Upper lobe of left lung (tissue), 6 donors: ENCODE measurements at places on chromosomes 3 and 15. TPM values are rescaled to one million over a fixed set of nuclear protein-coding genes. Genes with fewer than 3 reads are reported as not detected.

DNA sequence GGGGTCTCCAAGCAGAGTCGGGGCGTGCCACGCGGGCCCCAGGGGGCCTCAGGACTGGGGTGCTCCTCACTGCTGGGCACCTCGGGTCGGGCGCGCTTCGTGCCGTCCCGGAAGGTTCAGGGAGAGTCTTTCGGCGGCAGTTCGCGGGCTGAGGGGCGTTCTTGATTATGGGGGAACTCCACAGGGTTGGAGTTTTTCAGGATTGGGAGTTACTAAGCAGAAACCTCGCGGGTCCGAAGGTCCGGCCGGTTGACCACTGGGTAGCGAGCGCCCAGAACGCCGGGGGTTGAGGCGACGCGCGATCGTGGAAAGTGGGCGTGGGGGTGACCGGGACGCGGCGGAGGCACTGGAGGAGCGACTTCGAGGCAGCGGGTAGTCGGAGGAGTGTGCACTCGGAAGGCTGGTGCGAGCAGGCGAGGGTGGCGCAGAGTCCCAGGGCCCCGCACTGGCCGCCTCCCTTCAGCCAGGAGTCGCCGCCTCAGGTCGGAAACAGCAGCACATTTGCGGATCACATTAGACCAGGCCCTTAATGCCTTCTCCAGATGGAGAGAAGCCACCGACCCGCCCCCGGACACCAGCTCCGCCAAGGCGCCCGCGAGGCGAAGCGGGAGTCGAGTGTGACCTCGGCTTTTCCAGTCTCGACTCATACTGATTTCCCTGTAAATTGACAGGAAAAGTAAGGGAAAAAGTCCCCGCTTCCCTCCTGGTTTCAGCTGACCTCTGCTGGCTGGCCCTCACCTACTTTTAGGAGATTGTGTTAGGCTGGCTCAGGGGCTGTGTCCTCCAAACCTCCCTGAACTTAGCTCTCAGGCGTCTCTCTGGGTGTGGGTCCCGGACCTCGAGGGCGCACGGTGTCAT, 685 bp downstream of the ADAMTSL3 start:
- no peaks in the 10 kb centered on the region for H3K27me3 ChIP-seq
- DNase-seq: no peak
- H3K27ac ChIP-seq: peak overlapping the region; percentile 54
- H3K4me1 ChIP-seq: peaks cover 18% of the 10 kb centered on the region
- H3K36me3 ChIP-seq: no peaks in the 10 kb centered on the region

DNA sequence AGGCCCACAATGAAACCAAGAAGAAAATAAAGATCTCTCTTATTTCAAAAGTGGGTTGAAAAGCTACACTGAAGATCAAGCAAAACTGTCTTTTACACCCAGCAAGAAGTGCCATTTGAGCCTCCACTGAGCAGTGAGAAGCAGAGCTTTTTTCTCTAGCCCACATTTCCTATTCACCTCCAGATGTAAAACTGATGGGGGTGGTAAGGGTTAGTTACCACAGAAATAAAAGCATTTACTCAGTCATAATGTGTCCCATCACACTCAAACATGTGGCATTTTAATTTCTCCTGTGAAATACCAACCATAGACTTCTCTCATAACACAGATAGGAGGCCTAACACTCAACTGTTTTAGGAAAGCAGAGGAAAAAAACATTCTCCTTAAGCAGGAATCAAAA, 21.0 kb downstream of the IFT57 start:
- no peak for DNase-seq
- H3K27ac ChIP-seq: no peak overlapping the region
- no peaks in the 10 kb centered on the region for H3K36me3 ChIP-seq
- no peaks in the 10 kb centered on the region for H3K27me3 ChIP-seq

The PYGO1 gene
- 7.7 TPM for total RNA-seq

The ISLR gene
- total RNA-seq: 11.5 TPM

GRCh38 chr3:100098784-100099070, 15.6 kb downstream of the FILIP1L start:
- DNase-seq: no peak
- H3K27ac ChIP-seq: peak overlapping the region; percentile 43
- H3K4me1 ChIP-seq: peaks cover 38% of the 10 kb centered on the region
- no peaks in the 10 kb centered on the region for H3K27me3 ChIP-seq
- no peak overlapping the region for H3K4me3 ChIP-seq

GRCh38 chr15:71779073-71779797, 31.1 kb upstream of the NR2E3 start:
- peaks cover 7% of the 10 kb centered on the region for H3K4me1 ChIP-seq
- no peak for DNase-seq
- no peaks in the 10 kb centered on the region for H3K36me3 ChIP-seq
- no peak overlapping the region for H3K27ac ChIP-seq

GRCh38 chr3:190369668-190370295, 18.2 kb upstream of the CLDN16 start:
- H3K36me3 ChIP-seq: no peaks in the 10 kb centered on the region
- H3K4me3 ChIP-seq: no peak overlapping the region
- H3K27ac ChIP-seq: no peak overlapping the region
- no peaks in the 10 kb centered on the region for H3K4me1 ChIP-seq
- DNase-seq: no peak
- H3K27me3 ChIP-seq: no peaks in the 10 kb centered on the region

- no peaks in the 10 kb centered on the region for H3K4me1 ChIP-seq
- no peak overlapping the region for H3K4me3 ChIP-seq
- no peaks in the 10 kb centered on the region for H3K27me3 ChIP-seq
- H3K27ac ChIP-seq: no peak overlapping the region
- no peak for DNase-seq
Measured at GRCh38 chr15:38224486-38224885, 28.1 kb upstream of the SPRED1 start.

GRCh38 chr3:12321015-12321414, 32.1 kb downstream of the PPARG start:
- H3K27me3 ChIP-seq: no peaks in the 10 kb centered on the region
- H3K4me3 ChIP-seq: no peak overlapping the region
- H3K27ac ChIP-seq: no peak overlapping the region
- no peaks in the 10 kb centered on the region for H3K36me3 ChIP-seq
- no peaks in the 10 kb centered on the region for H3K4me1 ChIP-seq
- no peak for DNase-seq

The CFAP100 gene
- total RNA-seq: 32.5 TPM

GRCh38 chr3:47715928-47716327, 65.8 kb downstream of the SMARCC1 start:
- peaks cover 35% of the 10 kb centered on the region for H3K36me3 ChIP-seq
- no peak overlapping the region for H3K27ac ChIP-seq
- no peak for DNase-seq
- no peak overlapping the region for H3K4me3 ChIP-seq
- H3K27me3 ChIP-seq: no peaks in the 10 kb centered on the region

The PLIN1 gene
- 3.1 TPM for total RNA-seq

DNA sequence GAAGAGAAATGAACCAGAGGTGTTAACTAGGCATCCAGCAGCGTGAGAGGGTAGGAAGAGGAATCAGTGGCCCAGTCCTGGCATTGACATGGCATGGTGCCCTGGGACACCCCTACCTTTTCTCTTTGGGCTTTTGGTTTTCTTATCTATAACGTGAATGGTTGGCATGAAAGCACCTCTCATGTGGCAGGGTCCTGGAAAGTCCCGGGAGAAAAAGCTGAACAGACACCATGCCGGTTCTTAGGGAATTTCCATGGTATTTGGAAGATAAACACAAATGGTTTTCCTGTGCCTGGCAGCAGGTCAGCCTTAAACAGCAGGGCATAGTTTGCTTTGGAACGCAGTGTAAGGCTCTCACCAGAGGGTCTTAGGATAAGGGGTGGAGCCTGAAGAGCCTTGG, 15.4 kb downstream of the ARNT2 start:
- no peak overlapping the region for H3K4me3 ChIP-seq
- no peak for DNase-seq
- H3K27me3 ChIP-seq: no peaks in the 10 kb centered on the region
- no peaks in the 10 kb centered on the region for H3K36me3 ChIP-seq
- peaks cover 10% of the 10 kb centered on the region for H3K4me1 ChIP-seq

The ECE2 gene
- total RNA-seq: not detected

DNA sequence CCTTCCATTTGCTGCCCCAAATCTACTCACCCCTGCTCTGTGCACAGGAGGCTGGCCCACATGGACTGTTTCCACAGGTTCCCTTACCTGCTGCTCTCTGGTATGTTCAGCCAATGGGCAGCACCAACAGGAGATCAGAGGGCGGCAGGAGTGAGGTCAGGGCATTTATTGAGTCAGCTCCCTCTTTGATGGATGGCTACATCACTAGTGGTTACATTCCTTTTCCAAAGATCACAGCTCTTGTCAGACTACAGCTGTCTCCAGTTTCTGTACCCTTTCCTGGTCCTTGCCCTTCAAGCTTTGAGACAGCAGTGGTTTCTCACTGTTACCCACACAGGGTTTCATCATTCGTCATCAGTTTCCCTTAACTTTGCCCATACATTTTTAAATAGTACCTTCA, 325.1 kb downstream of the SUCLG2 start:
- no peak for DNase-seq
- no peaks in the 10 kb centered on the region for H3K27me3 ChIP-seq
- no peak overlapping the region for H3K27ac ChIP-seq
- H3K4me3 ChIP-seq: no peak overlapping the region

DNA sequence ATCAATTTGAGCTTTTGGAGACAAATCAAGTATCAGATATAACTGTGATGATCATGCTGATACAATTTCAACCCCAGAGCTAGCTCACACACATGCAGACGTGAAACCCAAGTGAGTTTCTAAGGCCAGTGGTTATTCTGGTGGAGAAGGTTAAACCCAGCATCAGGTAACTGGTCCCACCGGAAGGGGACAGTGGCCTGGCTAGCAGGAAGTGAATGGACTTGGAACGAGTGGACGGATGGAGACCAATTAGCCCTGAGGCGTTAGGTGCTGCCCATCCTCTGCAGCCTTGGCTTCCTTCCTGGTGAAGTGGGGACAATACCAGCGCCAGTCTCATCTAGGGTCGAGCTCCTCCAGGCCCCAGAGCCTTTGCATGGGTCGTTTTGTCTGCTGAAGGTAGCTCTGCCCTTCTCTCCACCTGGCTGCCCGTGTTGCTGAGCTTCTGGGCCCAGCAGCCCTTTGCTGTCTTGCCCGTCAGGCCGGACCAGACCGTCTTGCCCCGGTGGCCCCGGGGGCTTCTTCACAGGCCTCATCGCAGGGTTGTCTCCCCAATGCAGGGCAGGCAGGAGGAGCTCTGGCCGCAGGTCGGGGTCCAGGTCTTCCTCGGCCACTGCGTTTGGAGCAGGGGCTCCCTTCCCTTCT, 915 bp upstream of the KCTD6 start:
- H3K36me3 ChIP-seq: no peaks in the 10 kb centered on the region
- peaks cover 33% of the 10 kb centered on the region for H3K4me1 ChIP-seq
- no peak for DNase-seq
- peak overlapping the region; percentile 55 for H3K27ac ChIP-seq
- no peak overlapping the region for H3K4me3 ChIP-seq
- no peaks in the 10 kb centered on the region for H3K27me3 ChIP-seq
